ENCODE measurements at places on chromosomes 7 and 10.

- peak; percentile 12 for DNase-seq
Measured at GRCh38 chr7:155804897-155805825, 7.1 kb downstream of the SHH start.

DNA sequence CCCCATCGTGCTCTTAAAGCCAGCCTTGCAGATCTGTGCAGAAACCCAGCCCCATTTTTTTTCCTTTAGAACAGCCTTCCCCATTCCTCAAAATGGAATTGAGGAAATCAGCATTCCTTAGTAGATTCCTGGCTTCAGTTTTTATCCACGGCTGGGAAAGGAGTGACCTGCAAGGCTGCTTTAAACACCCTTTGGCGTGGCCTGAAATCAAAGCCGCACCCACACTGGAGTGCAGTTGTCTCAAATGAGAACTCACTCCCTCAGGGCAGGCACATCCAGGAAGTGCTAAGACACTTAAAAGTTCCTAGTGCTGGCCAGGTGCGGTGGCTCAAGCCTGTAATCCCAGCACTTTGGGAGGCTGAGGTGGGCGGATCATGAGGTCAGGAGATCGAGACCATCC lies 34.8 kb downstream of the HTR5A start:
- no peak for DNase-seq

DNA sequence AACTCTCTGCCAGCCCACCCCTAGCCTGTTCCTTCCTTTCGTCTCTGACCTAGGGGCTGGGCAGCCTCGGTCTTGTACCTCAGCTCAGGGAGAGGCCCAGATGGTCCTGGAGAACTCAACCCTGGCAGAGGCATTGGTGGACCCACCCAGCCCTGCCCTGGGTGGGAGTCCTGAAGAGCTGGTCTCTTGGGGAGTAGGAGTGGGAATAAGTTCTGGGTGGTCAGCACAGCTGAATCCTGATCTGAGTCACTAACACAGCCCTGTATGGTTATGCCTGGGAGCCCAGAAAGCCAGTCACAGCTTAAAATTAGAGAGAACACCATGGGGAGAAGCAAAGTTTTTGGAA lies 84.0 kb downstream of the SORBS1 start:
- DNase-seq = no peak

GRCh38 chr7:117072620-117073118 lies 119.4 kb downstream of the ST7 start:
- peak; percentile 41 for DNase-seq

GRCh38 chr7:1950066-1950451 lies 280.0 kb downstream of the ELFN1 start:
- DNase-seq = no peak

- no peak for DNase-seq
Measured at GRCh38 chr7:44244282-44244681, 43.5 kb downstream of the YKT6 start.

Measured in hippocampal formation (tissue), 2 donors.